ENCODE measurements at places on chromosomes 5 and 9. TPM values are rescaled to one million over a fixed set of nuclear protein-coding genes. Genes with fewer than 3 reads are reported as not detected.

Gene SLC36A3
- polyA plus RNA-seq: not detected

Gene CNTNAP3
- 2.8 TPM for polyA plus RNA-seq

Gene SLC36A2
- polyA plus RNA-seq: 0.62 TPM

Gene ZNF879
- polyA plus RNA-seq: 4.0 TPM

Gene CENPK
- polyA plus RNA-seq: 12.6 TPM

Gene PLEKHG4B
- 0.46 TPM for polyA plus RNA-seq

Gene SPATA31A3
- polyA plus RNA-seq: not detected

Gene IL33
- polyA plus RNA-seq: 26.2 TPM

Gene IL5
- 0.29 TPM for polyA plus RNA-seq

Gene MCTP1
- polyA plus RNA-seq: 7.2 TPM

Gene ECPAS
- 165 TPM for polyA plus RNA-seq

Gene GCNT4
- polyA plus RNA-seq: 0.15 TPM

Gene CDC25C
- polyA plus RNA-seq: 2.4 TPM

Gene PCDHA9
- not detected for polyA plus RNA-seq

Gene FAXDC2
- polyA plus RNA-seq: 14.0 TPM

Gene CNTFR
- polyA plus RNA-seq: 44.9 TPM

Gene TLX3
- not detected for polyA plus RNA-seq

Gene SLCO4C1
- 2.3 TPM for polyA plus RNA-seq

Gene GLRA1
- polyA plus RNA-seq: not detected

Gene SPAG8
- 2.3 TPM for polyA plus RNA-seq

Gene LCN15
- 0.49 TPM for polyA plus RNA-seq

Gene NRARP
- 3.8 TPM for polyA plus RNA-seq

Gene TIMD4
- polyA plus RNA-seq: 1.1 TPM

Gene FXN
- 11.5 TPM for polyA plus RNA-seq

Gene FAM219A
- polyA plus RNA-seq: 11.7 TPM

Gene GIN1
- polyA plus RNA-seq: 8.7 TPM

All from forelimb muscle (tissue), 1 donor.